ENCODE measurements at places on chromosomes 11 and 22.

DNA sequence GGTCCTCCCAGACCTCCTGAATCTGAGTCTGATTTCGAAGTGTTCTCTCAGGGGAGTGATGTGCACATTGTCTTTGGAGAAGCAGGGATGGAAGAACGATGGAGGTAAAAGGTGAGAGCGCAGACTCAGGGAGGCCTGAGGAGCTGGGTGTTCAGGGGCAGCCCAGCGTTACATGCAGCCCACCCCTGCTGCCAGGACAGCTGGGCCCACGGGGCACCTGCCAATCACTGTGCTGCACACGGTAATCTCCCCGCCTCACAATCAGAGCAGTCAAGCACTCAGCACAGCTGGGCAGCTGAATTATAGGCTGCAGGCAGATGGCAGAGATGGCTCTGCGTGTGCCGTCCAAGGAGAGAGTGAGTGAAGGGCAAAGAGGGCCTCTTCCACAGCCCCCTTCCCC lies 17.9 kb upstream of the HTR3A start:
- DNase-seq: no peak

DNA sequence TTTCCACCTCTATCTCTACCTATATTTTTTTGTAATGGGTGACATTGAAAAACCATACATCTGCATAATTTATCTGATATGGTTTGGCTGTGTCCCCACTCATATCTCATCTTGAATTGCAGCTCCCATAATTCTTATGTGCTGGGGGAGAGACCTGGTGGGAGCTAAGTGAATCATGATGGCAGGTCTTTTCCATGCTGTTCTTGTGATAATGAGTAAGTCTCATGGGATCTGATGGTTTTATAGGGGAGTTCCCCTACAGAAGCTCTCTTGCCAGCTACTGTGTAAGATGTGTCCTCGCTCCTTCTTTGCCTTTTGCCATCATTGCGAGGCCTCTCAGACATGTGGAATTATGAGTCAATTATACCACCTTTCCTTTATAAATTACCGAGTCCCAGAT lies 551.0 kb upstream of the ANO5 start:
- no peak for DNase-seq

DNA sequence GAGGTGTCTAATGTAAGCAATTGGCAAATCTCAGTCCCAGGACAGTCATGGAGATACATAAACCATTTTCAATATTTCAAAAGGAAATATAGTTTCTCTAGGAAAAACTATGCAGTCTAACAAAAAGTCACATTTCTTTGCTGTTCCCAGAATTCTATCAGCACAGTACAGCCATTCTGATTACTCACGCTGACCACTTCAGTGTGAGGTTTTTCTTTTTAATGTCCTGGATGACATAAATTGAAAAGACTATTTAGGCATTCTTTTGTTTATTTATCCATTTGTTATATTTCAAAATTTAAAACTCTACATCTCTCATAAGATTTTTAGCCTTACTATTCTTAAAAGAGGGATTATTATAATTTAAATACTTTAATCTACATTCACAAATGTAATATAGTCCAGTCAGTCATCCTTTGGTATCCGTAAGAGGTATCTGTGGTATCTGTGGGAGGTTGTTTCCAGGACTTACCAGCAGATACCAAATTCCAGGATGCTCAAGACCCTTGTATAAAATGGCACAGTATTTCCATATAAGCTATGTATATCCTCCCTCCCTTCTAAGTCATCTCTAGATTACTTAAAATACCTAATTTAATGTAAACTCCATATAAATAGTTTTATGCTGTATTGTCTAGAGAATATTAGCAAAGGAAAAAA lies 331.1 kb upstream of the PITPNB start:
- no peak for DNase-seq

DNA sequence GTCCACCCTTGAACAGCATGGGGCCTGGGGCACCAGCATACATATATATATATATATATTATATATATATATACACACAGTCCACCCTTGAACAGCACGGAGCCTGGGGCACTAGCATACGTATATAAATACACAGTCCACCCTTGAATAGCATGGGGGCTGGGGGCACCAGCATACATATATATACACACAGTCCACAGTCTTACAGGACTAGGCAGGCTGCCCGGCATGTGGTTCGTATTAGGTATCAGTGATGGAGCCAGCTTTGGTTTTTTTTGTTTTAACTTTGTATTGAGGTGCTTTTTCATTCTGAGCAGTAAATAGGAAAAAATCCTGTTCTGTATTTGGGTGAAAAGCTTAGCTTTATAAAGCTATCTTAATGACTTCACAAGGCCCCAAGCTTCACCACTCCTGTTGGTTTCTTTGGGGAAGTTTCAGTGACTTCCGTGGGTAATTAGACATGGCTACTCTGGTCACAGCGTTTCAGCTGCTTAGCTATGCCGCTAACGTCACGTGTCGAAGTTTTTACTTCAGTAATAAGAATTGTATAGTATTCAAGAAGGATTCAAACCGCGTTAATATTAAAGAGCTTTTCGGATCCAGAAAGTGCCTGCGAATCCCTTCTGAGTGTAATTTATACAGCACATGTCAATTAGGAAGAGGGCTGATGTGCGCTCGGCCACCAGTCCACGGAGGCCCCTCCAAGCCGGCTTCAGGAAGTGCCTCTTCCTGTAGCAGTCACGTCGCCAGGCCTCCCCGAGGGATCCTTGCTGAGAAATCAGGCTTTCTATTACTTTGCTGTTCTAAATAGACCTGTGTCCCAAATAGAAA lies 179.7 kb downstream of the TBC1D22A start:
- DNase-seq: no peak

GRCh38 chr11:41351825-41352224 lies 107.6 kb downstream of the LRRC4C start:
- no peak for DNase-seq
